ENCODE measurements at places on chromosomes 1 and 21.
A peak's percentile ranks its signal among the peaks of the same experiment; 100 is the strongest.

DNA sequence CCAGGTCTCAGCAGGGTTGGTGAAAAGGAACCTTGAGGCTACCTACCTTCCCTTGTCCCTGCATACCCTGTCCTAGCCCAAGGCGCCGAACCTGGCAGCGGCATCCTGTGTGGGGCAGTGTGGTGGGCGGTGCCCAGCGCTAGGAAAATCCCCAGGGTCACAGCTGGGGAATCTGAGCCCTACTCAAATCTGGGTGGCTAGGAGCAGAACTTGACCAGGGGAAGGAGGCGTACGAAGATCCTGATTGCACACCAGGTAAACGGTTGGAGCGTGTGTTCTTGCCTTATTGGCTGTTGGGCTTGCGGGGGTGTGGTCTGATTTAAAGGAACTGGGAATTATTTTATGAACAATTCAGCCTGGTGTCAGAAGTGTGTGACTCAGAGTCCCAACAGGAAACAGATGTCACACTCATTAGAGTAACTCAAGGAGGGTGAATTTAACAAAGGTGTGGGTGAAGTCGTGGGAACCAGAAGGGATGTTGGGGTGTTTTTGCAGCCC is 118.6 kb downstream of the LRIG2 start:
- no peak for DNase-seq

DNA sequence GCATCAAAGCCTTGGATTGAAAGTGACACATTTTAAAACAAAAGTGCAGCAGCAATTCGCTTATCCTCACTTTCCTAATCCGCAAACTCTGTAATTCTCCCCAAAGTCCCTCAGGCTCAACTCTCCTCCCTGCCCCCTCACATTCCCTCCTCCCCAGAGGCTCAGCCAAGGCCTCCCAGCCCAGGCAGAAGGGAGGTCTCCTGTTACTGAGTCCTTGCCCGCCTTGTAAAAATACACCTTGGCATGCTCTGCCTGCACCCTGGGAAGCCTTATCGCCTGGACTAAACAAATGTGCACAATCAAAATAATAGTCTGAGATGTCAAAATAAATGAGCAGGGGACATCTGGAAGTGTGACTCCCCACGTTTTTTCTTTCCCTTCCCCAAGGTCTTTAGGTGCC is 109.7 kb downstream of the PLXNA2 start:
- DNase-seq: no peak

- DNase-seq: no peak
Measured at GRCh38 chr1:187933562-187934419, 1105.0 kb downstream of the PLA2G4A start.

DNA sequence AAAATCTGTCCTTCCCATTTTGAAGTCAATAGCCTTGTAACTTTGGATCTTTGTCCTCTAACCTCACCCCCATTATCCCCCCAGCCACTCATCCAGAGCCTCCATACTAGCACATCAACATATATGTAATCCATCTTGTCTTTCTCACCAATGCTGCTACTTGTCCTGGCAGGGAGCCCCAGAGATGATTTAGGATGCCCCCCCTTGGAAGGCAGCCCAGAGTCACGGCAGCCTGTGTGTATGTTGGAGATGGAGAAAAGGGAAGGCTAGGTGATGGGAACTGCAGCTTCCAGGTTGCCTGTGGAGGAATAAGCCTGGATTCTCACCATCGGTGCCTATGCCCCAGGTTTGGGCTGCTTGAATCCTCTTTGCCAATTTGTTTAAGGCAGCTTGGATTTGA is 51.7 kb upstream of the SCMH1 start:
- DNase-seq: no peak

DNA sequence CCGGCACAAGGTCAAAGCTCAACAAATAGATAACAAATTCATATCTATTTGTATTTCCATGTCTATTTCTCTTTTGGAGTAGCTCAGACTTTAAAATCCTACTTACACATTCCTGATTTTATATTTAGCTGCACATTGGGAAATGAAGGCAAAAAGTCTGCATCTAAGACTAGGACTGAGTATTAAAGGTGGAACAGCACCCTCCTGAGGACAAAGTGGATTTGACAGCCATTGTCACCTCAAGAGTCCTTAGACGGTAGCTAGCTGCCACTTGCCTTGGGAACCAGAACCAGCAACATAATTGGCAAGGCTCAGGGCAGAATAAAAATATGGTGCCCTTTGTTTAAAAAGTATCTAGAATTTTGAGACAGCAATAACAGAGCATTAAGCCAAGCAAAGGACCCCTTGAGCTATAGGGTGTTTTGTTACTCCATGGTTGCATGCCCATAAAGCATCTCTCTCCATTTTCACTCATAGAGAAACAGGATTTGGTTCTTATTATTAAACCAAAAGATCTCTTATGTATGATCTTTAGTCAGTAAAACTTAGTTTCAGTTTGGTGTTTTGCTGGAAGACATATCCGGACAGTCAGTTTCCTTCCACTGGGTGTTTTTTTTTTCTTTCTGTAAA is 30.0 kb upstream of the SGIP1 start:
- DNase-seq: peak; percentile 52

GRCh38 chr1:177448652-177449357 is 278.0 kb downstream of the BRINP2 start:
- DNase-seq: no peak

DNA sequence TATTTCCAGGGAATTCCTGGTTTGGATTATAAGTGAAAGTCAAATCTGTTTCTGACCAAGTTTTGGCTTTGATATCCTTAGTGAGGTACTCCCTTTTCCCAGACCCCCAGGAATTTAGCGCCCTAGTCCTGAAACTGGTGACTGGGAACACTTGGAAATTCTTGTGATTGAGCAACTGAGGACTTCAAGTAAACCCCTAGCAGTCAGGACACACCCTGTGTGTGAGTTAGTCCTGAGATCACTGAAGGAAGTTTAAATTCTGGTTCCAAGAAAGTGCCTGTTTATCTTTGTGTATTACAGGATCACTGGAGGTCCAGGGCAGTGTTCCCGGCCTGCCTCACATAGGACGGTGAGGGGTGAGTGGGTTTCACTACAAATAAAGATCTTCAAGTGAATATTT is 95.1 kb upstream of the F3 start:
- DNase-seq: no peak

- peak; percentile 4 for DNase-seq
Measured at GRCh38 chr1:221268295-221268694, 389.1 kb downstream of the HLX start.

- no peak for DNase-seq
Measured at GRCh38 chr1:83509301-83509781, 489.6 kb downstream of the TTLL7 start.

DNA sequence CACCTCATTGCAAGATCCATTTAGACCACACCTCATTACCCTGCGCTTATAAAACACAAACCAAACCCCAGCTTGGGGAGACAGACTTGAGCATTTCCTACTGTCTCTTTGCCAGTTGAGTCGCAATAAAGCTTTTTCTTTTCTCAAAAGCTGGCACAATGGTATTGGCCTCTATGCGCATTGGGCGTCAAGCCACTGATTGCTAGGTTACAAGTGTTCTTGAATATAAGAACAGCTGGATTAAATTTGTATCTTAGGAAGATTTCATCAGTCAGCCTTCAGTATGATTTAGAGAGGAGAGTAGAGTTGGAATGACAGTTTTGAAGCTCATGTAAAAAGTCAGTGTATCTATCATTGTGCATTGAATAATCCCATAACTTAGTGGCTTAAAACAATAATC is 84.9 kb upstream of the RAB4A start:
- no peak for DNase-seq

GRCh38 chr1:21123287-21123948 is 53.3 kb downstream of the EIF4G3 start:
- DNase-seq: no peak

DNA sequence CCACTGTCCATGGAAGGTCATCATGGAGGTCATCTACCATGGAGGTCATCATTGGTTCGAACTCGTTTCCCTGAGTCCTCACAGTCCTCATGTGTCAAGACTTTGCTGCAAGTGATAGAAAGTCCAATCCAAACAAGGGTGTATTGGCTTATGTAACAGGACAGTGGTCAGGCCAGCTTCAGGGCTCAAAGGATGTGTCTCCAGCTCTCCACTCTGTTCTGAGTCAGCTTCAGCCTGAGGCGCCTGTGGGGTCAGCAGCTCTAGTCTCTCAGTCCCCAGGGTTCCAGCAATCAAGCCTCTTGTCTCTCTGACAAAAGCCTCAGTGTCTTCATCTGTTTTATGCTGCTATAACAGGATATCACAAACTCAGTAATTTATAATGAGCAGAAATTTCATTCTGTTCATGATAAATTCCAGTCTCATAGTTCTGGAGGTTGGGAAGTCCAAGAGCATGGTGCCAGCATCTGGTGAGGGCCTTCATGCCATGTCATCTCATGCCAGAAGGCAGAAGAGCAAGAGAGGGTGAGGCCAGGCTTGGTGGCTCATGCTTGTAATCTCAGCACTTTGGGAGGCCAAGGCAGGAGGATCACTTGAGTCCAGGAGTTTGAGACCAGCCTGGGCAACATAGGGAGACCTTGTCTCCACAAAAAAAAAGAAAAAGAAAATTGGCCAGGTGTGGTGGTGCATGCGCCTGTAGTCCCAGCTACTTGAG is 19.5 kb downstream of the A3GALT2 start:
- no peak for DNase-seq

DNA sequence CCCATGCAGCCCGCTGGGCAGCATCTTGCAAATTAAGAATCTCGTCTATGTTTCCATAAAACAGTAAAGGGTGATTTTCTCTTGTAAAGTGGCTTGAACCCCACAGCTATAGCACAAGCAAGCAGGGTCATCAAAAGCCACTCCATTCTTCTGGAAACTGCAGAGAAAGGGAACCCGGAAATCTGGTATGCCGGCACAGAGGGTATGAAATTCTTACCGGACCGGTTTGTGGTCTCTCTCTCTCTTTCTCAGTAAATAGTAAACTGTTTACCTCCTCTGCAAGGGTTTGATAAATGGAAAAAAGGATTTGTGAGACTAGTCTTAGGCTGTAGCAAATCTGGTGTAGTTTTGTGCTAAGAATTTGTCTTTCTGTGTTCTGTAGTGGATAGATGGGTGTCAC is 2.7 kb upstream of the ADSS2 start:
- DNase-seq: no peak

DNA sequence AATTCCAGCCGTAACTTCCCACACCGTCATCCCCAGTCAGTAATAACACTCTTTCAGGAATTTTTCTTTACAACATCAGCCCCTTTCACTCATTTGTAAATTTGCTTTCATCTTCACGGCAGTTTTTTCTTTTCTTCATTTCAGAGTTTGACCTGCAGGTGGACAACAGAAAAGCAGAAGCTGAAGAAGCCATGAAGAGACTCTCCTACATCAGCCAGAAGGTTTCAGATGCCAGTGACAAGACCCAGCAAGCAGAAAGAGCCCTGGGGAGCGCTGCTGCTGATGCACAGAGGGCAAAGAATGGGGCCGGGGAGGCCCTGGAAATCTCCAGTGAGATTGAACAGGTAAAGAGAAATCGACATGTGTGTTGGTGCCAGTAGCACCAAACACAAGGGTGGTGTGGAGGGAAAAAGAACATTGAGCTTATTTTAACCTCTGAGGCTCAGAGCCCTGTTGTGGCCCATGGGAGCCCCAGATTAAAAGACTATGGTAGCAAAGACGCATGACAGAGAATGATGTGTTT is 53.2 kb downstream of the LAMC2 start:
- DNase-seq: no peak

GRCh38 chr1:19210772-19211549 is 895 bp upstream of the UBR4 start:
- DNase-seq: no peak

DNA sequence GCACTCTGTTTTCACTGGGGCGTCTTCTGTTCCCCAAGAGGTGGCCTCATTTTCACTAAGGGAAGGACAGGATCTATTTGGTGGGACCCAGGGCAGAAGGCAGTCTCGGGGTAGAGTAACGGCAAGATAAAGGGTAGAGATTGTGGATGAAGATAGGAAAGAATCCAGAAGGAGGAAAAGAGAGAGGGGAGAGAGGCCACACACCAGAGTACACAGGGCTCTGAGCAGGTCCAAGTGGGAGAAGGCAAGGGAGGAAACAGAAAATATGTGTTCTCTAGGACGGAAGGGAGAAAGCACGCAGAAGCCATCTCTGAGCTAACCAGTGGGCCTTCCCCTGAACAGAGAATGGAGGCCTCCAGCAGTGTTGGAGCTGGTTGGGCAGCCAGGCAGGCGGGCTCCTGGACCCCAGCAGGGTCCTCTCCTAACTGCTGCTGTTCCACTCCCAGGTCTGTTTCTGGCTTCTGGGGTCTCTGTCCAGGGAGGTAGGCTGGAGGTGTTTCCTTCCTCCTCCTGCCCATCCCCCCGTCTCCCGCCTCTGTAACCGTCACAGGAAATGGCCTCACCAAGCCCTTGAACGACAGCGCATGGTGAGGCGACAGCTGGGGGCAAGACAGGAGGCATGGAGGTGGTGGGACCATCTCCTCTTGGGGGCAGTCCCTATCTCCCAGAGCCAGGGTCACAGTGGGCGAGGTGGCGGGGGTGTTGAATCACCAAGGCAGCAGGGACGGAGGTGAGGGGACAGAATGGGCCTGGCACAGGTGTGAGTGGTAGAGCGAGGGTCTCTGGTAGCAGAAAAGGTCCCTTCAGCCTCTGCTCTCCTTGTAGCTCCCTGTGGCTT is 649 bp downstream of the PTPN7 start:
- peak; percentile 86 for DNase-seq

DNA sequence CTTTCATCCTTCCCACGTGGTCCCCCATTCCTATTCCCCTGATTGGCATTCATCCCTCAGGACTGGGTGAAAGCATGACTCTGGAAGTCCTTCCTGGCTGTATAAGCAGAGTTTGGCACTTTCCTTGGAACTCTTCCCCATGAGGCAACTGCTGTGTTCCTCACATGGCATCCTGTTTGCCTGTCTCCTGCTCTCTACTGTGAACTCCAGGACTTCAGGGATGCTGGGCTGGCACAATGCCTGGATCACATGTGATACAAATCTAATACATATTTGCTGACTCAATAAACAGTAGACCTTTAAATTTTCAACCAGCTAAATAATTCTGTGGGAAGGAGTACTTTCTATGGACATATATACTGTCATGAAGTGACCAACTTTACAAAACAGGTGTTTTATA is 46.8 kb upstream of the EDEM3 start:
- no peak for DNase-seq

- peak; percentile 60 for DNase-seq
Measured at GRCh38 chr1:153957744-153958110, 685 bp downstream of the CRTC2 start.

GRCh38 chr1:67947114-67947513 is 103.3 kb downstream of the DIRAS3 start:
- no peak for DNase-seq

GRCh38 chr1:30760596-30761324 is 3.2 kb upstream of the LAPTM5 start:
- DNase-seq: no peak

- peak; percentile 80 for DNase-seq
Measured at GRCh38 chr1:110780600-110781484, 92.1 kb upstream of the CD53 start.

DNA sequence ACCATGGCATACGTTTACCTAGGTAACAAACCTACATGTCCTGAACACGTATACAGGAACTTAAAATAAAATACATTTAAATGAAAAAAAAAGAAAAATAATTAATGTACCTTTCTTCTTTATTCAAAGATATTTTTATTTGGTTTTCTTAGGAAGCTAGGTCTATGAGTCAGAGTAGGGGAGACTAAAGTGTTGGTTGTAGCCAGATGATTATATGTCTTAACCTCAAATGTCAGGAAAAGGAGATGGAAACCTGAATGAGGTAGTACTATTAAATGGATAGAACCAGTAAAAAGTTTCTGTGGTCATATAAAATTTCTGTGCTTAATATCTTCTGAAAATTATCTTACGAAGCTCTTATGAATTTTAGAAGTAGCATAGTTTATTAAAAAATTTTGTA is 275.8 kb downstream of the KCTD3 start:
- DNase-seq: no peak

Data from activated CD4-positive, alpha-beta T cell treated with anti-CD3 and anti-CD28 coated beads, Interleukin-10, Interleukin-2, amounts not matched to agents 100 ng/mL and 50 ng/mL, durations not matched to agents 16 hours and 8 hours (primary cell).